ENCODE measurements at places on chromosomes 4 and X. TPM values are rescaled to one million over a fixed set of nuclear protein-coding genes. Genes with fewer than 3 reads are reported as not detected.
A peak's percentile ranks its signal among the peaks of the same experiment; 100 is the strongest.

DNA sequence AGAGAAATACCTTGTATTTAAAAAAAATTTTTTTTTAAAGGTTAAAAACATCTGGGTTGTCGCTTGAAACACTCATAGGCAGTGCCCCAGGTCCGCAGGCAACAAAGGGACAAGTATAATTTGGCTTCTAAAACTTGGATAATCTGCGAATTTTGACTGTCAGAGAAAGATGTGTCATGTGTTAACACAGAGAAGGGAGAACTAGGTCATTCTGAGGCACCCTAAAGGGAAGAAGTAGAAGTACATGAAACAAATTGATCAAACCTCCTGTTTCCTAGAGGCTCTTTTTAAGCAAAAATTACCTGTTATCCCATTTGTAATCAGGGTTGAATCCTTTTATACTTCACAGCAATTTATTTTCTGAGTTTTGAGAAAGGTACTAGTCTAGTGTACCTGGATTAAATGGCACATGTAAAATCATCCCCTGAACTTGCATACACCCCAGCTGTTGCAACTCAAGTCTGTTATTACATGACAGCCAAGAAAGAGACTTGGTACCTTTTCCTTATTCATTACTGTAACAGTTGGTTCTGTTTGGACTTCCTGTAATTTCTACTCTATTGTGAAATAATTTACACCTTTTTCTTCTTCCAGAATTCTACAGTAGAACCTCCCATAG is 1.7 kb downstream of the SRD5A3 start:
- peak; percentile 34 for DNase-seq

- DNase-seq: no peak
Measured at GRCh38 chr4:8770518-8771257, 101.0 kb downstream of the HMX1 start.

DNA sequence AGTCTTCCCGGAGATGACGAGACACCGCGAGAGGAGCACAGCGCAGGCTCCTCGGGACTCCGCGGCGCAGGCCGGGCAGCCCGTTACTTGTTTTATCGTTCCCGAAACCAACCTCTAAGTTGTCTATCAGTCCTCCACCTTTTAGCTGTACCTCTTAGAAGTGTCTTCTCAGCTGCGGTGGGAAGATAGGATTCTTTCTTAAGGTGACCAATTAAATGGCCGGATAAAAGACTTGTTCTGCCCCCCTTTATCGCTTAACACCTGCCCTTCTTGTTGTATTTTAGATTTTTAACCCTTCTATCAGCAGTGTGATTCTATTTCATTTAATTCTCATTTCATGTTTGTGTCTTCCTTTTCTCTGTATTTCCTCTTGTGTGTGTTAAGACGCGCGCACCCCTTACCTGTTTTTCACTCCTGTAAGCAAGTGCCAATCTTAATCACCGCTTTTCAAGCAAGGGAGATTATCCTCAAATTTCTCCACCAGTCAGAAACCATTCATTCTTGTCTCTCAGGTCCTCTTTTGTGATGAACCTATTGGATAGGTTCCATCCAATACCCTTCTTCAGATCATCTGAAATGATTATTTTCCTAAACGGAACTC is at the start of gene SLC9B2:
Gene SLC9B2, minus strand, starts transcription at position 15 of the 601 bp plus-strand sequence. CDS start 9,211 bp downstream, outside the sequence.
- DNase-seq: no peak

- no peak for DNase-seq
Measured at GRCh38 chrX:103614999-103615398, 7.2 kb downstream of the TCEAL3 start.

- DNase-seq: no peak
Measured at GRCh38 chr4:75004755-75005668, 72.1 kb downstream of the PARM1 start.

GRCh38 chrX:132017431-132018185 is 5.5 kb upstream of the STK26 start:
- no peak for DNase-seq

GRCh38 chr4:41609851-41610250 is 71.9 kb downstream of the LIMCH1 start:
- no peak for DNase-seq

DNA sequence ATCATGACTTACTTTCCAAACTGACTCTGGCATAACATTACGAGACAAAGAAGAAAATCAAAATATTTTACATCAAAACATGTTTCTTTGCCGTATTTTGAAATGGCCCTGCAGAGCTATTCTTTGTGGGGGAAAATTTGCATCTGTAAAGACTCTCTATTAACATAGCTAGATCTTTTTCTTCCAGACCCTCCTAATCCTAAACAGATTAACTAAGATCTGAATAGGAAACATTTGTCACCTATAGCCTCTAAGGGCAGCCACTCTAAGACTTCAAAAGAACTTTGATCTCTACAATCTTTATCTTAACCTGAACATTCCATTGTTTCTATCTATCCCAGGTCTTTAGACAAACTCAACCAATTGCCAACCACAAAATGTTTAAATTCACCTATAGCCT is 176.6 kb upstream of the CENPE start:
- no peak for DNase-seq

DNA sequence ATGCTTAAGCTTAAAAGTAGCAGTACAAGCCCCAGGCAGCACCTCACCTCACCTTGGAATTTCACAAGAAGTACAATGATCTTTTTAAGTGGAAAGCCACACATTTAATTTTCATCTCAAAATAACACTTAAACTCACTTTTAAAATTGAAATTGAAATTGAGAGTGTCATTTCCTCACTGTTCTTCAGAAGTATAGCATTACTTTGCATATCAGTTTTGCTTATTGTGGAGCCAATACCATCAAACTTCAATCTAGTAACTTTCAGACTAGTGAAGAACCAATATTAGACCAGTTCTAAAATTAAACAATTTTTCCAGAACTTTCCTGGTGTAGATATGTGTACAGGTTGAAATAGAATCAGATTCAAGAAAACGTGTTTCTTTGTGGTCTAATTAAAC is 242.4 kb downstream of the NDST4 start:
- DNase-seq: no peak

- DNase-seq: no peak
Measured at GRCh38 chrX:6695717-6696116, 160.8 kb upstream of the VCX3A start.

GRCh38 chrX:85159644-85160043 is 83.9 kb downstream of the SATL1 start:
- no peak for DNase-seq

DNA sequence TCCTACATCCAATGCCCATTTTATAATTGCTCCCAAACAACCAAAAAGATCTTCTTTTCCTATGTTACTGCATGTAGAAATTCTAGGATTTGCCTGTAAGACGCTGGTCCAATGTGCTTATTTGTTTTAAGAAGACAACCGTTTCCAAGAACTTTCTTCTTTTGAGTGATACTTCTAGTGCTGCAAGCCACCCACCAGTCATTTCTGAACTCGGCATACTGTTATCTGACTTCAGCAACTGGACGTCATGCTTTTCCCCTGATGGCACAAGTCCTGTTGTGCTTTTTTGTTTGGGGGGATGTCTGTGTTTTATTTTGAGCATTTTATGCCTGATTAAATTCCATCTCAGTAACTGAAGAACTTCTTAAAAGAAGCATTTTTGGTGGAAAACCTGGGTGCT is 16.0 kb upstream of the RAP1GDS1 start:
- DNase-seq: no peak

GRCh38 chr4:24956763-24957162 is 43.9 kb upstream of the CCDC149 start:
- no peak for DNase-seq

DNA sequence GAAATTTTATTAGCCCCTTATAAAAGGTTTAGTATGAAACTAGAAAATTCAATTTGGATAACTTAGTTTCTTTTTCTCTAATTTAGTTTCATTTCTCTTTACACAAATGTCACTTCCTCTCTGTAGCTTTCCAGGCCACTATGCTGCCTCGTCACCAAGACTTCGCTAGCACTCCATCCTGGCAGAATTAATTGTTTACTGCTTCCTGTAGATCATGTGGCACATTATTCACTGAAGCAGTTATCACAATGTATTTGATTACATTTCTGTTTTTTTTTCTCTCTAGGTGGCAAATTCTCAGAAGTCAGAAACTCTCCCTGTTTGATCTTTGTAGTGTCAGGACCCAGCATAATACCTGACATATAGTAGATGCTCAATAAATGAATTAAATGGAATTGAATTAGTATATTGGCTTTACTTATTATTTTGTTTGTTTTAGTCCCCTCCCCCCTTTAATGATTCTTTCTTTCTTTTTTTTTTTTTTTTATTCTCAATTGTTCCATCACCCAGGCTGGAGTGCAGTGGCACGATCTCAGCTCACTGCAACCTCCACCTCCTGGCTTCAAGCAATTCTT is 9.3 kb upstream of the SAT1 start:
- DNase-seq: no peak

- DNase-seq: no peak
Measured at GRCh38 chrX:110008011-110008635, 5.2 kb downstream of the TMEM164 start.

- DNase-seq: no peak
Measured at GRCh38 chrX:15864023-15864422, 9.4 kb upstream of the AP1S2 start.

- no peak for DNase-seq
Measured at GRCh38 chrX:108397627-108398391, 40.4 kb downstream of the COL4A6 start.

- DNase-seq: no peak
Measured at GRCh38 chr4:67566335-67566734, 7.8 kb downstream of the STAP1 start.

GRCh38 chr4:4784379-4784778 is 75.1 kb upstream of the MSX1 start:
- no peak for DNase-seq

DNA sequence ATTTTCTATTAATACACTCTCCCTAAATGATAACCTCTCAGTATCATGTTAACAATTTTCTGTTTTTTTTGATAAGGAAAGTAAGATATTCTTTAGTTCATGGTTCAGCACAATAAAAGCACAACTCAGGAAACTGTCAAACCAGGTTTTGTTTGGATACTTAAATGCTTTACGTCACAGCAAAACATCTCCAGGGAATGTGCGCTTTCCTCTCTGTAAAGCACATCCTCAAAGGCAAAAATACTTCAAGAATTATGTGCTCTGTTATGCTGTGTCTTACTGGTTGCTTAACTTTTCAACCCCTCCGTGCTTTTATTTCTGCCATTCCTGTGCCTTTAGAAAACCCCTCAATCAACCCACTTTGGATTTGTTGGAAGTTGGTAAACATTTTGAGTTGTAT is 27.8 kb downstream of the SNX25 start:
- no peak for DNase-seq

GRCh38 chr4:57044996-57045395 is 65.2 kb downstream of the IGFBP7 start:
- DNase-seq: no peak

- no peak for DNase-seq
Measured at GRCh38 chr4:100317032-100317864, 127.0 kb upstream of the DDIT4L start.

GRCh38 chrX:104189837-104190236 is 23.6 kb downstream of the FAM199X start:
- no peak for DNase-seq

GRCh38 chrX:40107291-40108161 is 9.8 kb upstream of the BCOR start:
- no peak for DNase-seq

GRCh38 chrX:71532078-71532752 is 689 bp upstream of the OGT start:
- DNase-seq: no peak

- DNase-seq: no peak
Measured at GRCh38 chr4:19472666-19473065, 779.0 kb upstream of the SLIT2 start.

- DNase-seq: no peak
Measured at GRCh38 chr4:152382057-152382785, 153.7 kb downstream of the FBXW7 start.

GRCh38 chrX:134013092-134013497 is 27.7 kb upstream of the GPC3 start:
- DNase-seq: no peak

- DNase-seq: no peak
Measured at GRCh38 chr4:80206111-80206510, 8.8 kb downstream of the PRDM8 start.

DNA sequence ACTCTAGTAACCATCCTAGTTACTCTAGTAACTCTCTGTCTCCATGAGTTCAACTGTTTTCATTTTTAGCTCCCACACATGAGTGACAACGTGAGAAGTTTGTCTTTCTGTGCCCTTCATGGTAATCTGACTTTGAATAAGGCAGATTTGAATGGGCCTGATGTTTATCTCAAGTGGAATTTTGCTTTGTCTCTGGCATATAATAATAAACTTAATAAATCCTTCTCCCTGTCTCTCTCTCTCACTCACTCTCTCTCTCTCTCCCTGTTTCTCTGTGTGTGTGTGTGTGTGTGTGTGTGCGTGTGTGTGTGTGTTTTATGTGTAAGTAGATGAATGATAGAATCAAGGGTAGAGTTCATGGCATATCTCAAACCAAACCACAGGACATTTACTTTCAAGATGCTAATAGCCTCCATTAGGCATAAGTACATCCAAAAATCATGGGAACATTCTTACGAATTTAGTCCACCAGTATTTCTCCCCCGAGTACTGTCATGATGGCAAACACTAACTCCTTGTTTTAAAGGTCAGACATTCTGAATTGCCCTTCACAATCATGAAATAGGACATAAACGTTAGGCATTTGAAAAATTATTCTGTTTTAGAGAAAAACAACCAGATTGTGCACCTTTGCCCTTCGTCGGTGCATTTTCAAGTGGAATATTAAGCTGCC is 193.1 kb downstream of the SPATA18 start:
- DNase-seq: no peak

DNA sequence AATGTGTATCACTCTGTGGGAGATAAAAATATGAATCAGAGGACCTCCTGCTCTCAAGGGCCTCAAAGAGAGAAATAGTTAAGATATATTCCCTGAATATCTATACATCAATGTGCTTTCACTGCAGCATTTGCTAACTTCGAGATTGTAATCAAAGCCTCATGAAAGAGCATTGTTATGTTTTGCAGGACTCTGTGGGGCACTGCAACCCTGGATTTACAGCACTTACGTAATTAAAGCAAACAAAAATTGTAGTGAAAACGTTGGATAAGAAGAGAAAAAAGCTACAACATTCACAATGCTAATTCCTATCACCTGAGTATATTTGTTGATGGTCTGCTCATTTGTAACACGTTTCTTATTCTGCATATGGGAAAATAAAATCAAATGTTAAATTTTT is 48.0 kb downstream of the ETNPPL start:
- no peak for DNase-seq

GRCh38 chr4:189177130-189177529 is 763.5 kb upstream of the FRG1 start:
- no peak for DNase-seq

- no peak for DNase-seq
Measured at GRCh38 chr4:160251522-160252170, 1148.8 kb downstream of the RAPGEF2 start.

GRCh38 chr4:83138946-83139345 is 24.4 kb upstream of the PLAC8 start:
- no peak for DNase-seq

GRCh38 chr4:147826288-147826646 is 94.4 kb downstream of the ARHGAP10 start:
- DNase-seq: no peak

The GPR50 gene
- 0.11 TPM for total RNA-seq

The SLIT2 gene
- total RNA-seq: 6.3 TPM

The MAGEC2 gene
- 57.4 TPM for total RNA-seq

The LUZP4 gene
- 0.16 TPM for total RNA-seq

The AKAP17A gene
- 24.2 TPM for total RNA-seq

The PAGE2B gene
- 8.6 TPM for total RNA-seq

The CHM gene
- total RNA-seq: 5.5 TPM

The KLHL34 gene
- total RNA-seq: not detected

The SYAP1 gene
- total RNA-seq: 26.0 TPM

The ARMCX4 gene
- total RNA-seq: 0.04 TPM

The CDS1 gene
- total RNA-seq: 0.42 TPM

The MORF4L2 gene
- total RNA-seq: 325 TPM

The IGFBP7 gene
- 0.29 TPM for total RNA-seq

The DMD gene
- 11.8 TPM for total RNA-seq
